Stimulated activated CD4-positive, alpha-beta T cell treated with anti-CD3 and anti-CD28 coated beads, Interleukin-2, amount 100 ng/mL, for 4 hours (primary cell): ENCODE measurements at places on chromosomes 5 and 9.

- DNase-seq, result no peak
Observed at GRCh38 chr5:151047814-151048425, 27.5 kb downstream of the GPX3 start.

- no peak for DNase-seq
Observed at GRCh38 chr5:73591698-73592501, 26.4 kb downstream of the UTP15 start.

GRCh38 chr5:99102073-99102697 lies 173.4 kb upstream of the CHD1 start:
- no peak for DNase-seq

GRCh38 chr9:27212621-27213020 lies 84.3 kb downstream of the EQTN start:
- no peak for DNase-seq

DNA sequence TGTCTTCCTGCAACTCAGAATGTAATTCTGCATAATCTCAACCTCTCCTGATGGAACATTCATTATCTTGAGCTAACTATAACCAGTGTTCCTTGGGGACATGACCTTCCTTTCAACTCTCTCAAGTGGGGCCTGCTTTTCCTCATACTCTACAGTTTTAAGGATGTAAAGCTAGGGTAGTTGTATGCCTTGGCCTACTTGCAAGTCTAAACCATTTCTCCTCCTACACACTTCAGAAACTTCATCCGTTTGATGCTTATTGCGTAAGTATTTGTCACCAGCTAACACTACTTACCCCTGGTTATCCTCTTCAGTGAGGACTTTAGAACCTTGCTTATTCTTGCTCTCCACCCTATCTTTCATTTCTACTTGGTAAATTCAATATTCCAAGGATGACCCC lies 548.9 kb downstream of the HINT1 start:
- no peak for DNase-seq

- no peak for DNase-seq
Observed at GRCh38 chr9:132610661-132611060, 28.3 kb downstream of the BARHL1 start.

GRCh38 chr5:137236252-137236651 lies 262.9 kb downstream of the SPOCK1 start:
- no peak for DNase-seq

DNA sequence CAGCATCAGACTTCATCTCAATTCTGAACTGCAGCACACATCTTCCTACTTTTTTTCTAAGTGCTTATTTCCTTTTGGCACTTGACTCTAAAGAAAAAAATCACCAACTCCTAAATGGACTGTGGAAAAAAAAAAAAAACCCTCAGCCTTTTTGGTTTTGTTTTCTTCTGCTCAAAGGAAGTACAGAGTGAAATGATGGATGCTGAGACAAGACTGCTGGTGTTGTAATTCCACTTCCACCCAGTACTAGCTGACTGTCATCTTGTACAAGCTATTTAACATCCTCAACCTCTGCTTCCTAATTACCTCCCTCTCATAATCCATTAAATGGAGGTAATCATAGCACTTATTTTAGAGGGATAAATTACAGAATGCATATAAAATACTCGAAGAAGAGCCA lies 171.5 kb upstream of the GNA14 start:
- no peak for DNase-seq

- no peak for DNase-seq
Observed at GRCh38 chr9:34252016-34252415, 73.2 kb downstream of the UBAP1 start.

DNA sequence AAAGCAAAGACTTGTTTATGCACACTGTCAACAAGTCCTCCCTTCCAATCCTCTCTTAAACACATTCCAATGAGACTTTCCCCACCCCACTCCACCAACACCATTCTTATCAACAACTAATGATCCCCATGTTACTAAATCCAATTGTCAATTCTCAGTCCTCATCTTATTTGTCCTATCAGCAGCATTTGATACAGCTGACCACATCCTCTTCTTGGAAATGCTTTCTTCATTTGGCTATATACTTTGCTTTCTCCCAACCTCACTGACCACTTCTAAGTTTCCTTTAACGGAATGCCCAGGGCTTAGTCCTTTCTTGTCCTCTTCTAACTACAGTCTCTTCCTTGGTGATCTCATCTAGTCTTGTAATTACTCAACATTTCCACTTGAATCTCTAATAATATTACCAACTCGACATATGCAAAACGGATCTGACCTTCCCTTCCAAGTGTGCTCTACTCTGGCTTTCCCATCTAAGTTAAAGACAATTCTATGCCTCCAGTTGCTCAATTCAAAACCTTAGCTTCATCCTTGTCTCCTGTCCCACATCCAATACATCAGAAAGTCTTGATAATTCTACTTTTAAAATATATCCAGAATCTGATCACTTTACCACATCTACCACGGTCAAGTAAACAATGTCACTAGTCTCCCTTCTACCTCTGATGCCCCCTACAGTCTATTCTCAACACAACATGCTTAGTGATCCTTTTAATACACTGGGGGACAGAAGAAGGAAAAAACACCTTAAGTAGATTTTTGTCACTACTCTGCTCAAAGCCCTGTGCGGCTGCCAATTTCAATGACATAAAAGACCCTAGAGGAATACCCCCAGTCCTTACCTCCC lies 25.5 kb downstream of the AGTPBP1 start:
- no peak for DNase-seq

- no peak for DNase-seq
Observed at GRCh38 chr9:127783111-127784008, 2.5 kb upstream of the CDK9 start.
